ENCODE measurements at places on chromosomes 4 and X.

DNA sequence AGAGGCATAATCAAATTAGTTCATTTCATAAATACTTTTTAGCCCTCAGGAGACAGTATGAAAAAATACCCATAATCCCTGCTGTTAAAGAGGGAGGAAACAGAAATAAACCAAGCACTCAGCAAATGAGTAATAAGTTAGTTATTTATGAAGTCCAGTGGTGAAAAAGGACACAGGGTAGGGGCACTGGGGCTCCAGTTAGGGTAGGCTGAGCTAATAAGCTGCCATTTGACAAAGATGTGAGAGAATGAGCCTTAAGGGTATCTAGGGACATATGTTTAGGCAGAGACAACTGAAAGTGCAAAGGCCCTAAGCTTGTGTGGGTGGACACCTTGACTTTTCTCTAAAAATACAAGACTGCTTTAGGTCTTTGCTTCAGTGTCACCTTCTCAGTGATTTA, 94.4 kb downstream of the IL15 start:
- no peak for DNase-seq

- DNase-seq: no peak
These were observed 17.7 kb upstream of the ASB5 start for GRCh38 chr4:176286728-176287127.

- no peak for DNase-seq
These were observed 819.1 kb upstream of the EPHA5 start for GRCh38 chr4:66489370-66489769.

DNA sequence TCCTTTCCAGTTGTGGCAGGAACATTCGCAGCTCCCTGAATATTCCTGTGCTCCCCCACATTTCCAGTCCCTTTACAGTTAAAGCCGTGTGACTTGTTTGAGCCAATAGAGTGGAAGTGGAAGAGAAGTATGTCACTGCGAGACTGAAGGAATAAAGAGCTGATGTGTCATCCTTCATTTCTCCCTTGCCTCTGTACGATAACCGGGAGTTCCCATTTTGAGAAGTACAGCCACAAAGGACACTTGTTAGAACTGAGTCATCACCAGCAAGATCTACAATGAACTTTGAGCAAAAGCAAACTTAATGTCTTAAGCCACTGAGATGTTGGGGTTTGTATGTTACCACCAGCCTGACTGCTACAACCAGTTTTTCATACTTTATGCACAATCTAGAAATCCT, 92.3 kb downstream of the SPRY1 start:
- DNase-seq: no peak

- DNase-seq: no peak
These were observed 42.5 kb upstream of the ZNF157 start for GRCh38 chrX:47327902-47328301.

DNA sequence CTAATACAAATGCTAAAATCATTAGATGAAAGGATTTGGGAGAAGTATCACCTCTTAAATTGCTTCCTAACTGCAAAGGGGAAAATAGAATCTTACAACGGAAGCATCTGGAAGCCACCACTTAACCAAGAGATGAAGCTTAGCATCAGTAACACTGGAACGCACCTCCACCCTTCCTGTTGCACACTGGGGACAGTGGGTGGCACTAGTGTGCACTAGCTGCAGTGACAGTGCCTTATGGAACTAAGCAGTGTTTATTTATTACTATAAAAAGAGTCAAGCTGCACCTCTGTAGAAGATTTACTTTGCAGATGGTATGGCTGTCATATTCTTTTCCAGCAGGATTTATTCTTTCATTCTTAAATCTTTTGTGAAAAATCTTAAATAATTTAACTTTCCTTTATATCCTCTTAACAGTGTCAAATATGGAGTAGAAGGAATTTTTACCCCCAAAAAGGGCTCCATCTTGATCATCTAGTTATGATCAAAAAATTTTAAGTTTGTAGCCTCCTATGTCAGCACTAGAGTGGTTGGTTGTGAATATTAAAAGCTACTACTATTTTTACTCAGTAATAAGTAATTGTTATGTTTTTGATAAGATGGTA, 76.7 kb downstream of the SCD5 start:
- DNase-seq: no peak

- DNase-seq: no peak
These were observed 39.2 kb downstream of the POLA1 start for GRCh38 chrX:24732766-24733500.

GRCh38 chr4:53497487-53498244, 93.6 kb downstream of the LNX1 start:
- no peak for DNase-seq

DNA sequence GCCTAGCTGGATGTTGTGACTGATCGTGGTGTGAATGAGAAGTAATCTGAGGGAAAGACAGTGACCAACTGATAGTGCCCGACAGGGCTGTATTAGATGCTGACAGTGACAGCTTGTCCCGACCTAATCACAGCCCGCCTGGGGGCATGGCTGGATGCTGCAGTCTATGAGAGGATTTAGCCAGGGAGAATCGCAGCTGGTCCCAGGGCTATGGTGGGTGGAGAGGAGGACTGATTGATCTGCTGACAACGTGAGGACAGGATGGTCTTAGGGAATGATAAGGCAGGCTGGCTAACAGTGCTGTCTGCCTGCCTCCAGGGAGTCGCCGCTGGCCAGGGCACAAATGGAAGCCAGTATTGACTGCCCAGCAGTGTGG, 621 bp upstream of the SUV39H1 start:
- DNase-seq: no peak

DNA sequence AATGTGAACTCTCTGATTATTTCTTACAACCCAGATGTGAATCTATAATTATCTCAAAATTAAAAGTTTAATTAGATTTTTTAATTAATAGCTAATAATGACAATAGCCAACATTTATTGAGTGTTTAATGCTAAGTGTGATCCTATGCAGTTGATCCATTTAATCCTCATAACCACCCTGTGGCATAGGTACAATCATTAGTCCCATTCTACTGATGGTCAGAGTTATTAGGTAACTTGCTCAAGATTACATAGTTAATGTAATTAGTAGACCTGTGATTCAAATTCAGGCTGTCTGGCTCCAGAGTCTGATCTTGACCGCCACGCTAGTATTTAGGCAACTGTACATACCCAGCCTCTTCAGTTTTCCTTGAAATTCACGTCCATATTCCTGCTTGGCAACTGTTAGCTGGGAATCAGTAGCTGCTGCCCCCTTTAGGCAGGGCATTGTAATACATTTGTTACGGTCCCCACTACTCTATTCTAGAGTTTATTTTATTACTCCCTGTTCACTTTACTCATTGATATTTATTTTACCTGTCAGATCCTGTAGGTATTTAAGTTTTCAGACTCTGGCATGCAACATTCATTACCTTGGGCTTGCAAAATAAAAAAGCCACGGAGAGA, 20.6 kb upstream of the TEC start:
- no peak for DNase-seq

DNA sequence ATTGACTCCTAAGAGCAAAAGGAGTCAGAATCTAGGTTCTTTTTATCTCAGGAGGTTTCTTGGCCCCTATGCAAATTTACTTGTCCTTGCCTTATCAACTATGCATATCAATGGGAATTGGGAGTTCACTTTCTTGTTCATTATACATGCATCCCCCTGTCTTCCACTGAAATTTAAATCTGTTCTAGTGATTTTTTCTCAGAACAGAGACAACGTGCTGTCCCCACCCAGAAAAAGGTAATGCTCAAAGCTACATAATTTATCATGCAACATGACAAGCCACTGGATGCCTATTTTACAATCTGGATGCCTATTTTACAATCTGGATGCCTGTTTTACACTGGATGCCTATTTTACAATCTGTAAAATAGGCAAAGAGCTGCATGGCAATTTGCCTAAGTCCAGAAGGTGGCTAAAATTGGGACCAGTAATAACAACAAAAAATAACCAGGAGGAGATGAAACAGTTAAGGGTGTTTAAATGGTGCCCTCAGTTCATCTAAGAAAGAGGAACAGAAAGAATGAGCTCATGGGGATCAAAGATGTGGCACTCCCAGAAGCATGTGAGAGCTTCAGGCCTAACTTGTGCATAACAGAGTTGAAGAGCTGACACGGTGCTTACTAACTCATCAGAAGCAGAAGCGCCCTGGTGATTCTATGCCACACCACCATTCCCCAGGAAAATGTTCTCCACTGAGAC, 537.8 kb upstream of the BOD1L1 start:
- no peak for DNase-seq

GRCh38 chr4:165326831-165327210, 648 bp upstream of the MSMO1 start:
- no peak for DNase-seq

DNA sequence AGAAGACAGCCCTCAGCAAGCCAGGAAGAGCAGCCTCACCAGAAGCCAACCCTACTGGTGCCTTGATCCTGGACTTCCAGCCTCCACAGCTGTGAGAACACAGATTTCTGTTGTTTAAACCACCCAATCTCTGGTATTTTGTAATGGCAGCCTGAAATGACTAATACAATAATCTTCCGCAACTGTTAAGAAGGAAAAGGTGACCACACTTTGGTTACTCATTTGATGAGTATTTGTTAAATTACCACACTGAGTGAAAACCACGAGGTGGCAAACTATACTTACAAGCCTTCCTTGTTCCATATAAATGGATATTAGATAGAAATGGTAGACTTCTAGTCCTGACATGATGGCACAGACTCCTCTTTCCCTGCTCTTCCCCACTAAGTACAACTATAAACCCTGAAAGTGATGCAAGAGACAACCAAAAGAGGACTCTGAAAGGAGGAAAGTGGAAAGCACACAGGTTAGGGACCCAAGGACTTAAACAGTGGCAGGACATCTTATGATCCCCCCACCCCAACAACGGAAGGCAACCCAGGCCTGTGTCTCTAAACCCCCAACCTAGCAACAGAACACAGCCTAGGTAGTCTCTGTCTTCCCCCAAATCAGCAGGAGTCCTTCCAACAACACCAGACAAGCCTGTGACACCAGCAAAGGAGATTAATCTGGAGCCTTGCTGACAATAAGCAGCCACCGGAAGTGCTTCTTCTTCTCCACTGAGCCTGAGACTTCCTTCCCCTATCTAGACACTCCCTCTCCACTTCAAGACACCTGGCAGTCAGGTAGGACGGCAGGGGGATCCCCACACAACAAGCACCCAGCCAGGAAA, 12.3 kb downstream of the ZNF182 start:
- DNase-seq: no peak

GRCh38 chrX:15815779-15816437, 25.6 kb downstream of the ZRSR2 start:
- DNase-seq: no peak

DNA sequence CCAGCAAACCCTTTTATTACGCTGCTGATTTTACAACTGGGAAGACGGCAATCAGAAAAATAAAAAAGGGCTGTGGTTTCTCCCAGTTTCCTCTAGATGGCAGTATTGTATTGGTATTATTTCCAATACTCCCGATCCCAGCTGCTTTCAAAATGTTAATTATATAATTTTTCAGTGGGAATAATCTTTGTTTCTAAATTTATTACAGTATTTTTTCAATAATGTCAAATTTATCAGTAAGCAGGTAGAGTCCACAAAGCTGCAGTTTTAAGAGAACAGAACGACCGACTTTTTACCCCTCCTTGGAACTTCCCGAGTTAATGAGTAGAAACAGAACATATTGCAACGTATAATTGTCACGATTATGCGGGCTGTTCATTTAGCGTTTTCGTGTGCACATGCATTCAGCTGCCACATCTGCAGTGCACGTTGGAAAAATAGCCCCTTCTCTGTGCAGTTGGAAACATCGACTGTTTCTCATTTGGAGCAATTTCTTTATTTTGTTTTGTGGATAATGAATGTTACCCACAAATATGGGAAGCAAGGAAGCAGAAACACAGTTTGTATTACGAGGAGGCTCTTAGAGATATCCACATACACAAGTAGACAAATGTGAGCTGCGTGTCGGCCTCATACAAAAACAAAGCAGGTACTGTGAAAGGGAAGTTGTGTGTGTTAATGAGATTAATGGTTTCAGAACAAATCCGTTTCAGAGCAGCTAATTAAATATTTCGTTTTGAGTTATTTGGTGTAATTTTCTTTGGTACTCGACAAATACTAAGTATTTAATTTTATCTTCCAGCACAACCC, 188.0 kb downstream of the STIM2 start:
- DNase-seq: no peak

DNA sequence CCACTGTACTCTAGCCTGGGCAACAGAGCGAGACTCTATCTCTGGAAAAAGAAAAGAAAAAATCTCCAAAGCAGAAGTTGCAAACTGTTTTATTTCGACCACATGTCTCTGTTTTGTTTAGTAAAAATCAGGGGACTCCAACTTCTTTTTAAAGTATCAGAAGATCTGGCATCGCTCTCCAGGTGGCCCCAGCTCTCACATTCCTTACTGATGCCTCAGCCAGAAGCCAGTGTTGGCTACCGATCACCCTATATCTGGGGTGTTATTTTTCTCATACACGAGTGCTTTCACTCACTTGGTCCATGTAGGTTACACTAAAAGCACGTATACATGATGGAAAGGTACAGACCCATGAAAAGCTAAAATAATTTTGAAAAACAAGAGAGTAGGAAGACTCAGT, 8.3 kb downstream of the MPP1 start:
- DNase-seq: no peak

DNA sequence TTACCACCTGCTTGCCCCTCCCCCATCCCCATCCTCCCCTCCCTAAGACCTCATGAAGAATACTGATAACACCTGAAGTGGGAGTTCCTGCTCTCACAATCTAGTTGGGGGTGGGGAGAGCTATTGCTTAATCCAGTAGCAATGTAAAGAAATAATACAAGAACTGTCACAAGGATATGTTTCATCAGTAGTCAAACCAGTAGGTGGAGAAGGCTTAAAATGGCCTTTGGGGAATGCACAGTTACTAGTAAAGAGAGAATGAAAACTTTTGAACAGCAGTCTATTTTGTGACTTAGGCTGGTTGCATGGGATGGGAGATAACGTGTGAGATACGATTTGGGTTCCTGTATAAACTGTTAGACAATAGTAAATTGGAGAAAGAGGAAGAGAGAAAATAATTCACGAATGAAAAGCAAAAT, 6.0 kb downstream of the GALNT7 start:
- DNase-seq: no peak

GRCh38 chr4:25172961-25173915, 13.0 kb upstream of the SEPSECS start:
- no peak for DNase-seq

- no peak for DNase-seq
These were observed 19.0 kb upstream of the MAGEB2 start for GRCh38 chrX:30196322-30196721.

- DNase-seq: no peak
These were observed 55.6 kb downstream of the SNCA start for GRCh38 chr4:89781321-89781720.

- no peak for DNase-seq
These were observed 33.2 kb downstream of the FGFRL1 start for GRCh38 chr4:1044469-1045192.

DNA sequence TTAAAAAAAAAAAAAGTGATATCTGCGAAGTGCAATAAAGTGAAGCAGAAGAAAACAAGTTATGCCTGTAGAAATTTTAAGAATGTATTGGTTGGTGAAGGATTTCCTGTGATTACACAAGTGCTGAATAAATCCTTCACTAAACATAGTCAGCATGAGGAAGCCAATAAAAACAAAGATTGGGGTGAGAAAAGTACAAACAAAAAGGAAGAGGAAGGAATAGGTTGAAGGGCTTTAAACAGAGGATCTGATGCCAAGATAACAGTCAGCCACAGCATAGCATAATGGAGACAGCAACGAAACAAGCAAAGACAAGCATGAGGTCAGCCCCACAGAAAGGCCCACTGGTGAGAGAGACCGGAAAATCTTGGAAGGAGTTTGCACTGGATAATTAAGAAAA, 372.2 kb downstream of the ADAM29 start:
- DNase-seq: no peak

Measured in left renal pelvis (tissue), 4 donors.